ENCODE measurements at places on chromosomes 4 and X.

- DNase-seq = no peak
Observed at GRCh38 chr4:168537086-168537485, 40.2 kb downstream of the PALLD start.

GRCh38 chr4:41160856-41161255 is 53.5 kb downstream of the APBB2 start:
- no peak for DNase-seq

- DNase-seq = peak; percentile 64
Observed at GRCh38 chr4:128653527-128654444, 155.7 kb upstream of the JADE1 start.

DNA sequence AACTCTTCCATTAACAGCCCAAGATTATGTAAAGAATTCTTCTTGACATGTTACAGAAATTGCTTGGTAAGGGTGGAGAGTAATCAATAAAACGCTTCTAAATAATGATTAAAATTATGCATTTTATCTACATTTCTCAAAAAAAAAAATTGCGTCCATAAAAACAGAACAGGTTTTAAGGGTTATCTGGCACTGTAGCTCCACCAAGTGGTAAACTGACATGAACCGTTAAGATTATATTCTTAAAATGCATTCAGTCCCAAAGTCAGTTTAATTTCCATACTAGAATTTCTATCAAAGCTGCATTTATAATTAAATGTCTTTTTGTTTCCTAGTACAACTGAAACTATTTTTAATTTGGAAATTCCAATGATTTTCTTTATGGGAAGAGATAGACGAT is 214.0 kb upstream of the UGT8 start:
- DNase-seq = no peak

- DNase-seq = no peak
Observed at GRCh38 chr4:145045180-145045579, 52.8 kb downstream of the ANAPC10 start.

GRCh38 chr4:78865451-78865850 is 73.8 kb downstream of the PAQR3 start:
- DNase-seq = no peak

- DNase-seq = no peak
Observed at GRCh38 chrX:69896046-69896445, 153.7 kb downstream of the AWAT2 start.

DNA sequence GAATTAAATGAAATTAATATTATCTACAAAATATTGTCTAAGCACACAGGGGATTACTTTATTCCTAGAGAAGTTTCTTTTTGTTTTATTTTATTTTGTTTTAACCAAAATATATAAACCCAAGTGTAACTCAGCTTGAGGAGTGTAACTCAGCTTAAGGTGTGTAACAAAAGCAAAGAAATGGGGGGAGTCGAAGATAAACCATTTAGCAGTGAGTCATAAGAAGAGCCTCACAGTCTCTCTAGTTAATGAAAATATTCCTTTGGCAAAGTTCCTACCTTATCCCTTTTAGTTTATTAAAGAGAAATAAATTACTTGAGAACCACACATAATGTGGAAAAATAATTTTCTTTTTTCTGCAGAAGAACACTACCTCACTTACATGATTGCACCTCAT is 261.8 kb downstream of the KCTD8 start:
- no peak for DNase-seq

- no peak for DNase-seq
Observed at GRCh38 chrX:39592776-39593175, 505.0 kb downstream of the BCOR start.

GRCh38 chr4:139403462-139403861 is 50.5 kb upstream of the RAB33B start:
- no peak for DNase-seq

DNA sequence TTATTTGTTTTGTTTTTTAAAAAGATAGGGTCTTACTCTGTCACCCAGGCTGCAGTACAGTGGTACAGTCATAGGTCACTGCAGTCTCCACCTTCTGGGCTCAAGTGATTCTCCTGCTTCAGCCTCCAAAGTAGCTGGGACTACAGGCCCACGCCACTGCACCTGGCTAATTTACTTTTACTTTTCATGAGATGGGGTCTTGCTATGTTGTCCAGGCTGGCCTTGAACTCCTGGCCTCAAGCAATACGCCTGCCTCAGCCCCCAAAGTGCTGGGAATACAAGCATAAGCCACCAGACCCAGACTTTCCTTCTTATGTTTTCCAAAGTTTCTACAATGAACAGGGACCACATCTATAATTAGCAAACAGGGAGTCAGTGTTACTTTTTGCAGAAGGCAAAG is 37.9 kb upstream of the MXD4 start:
- no peak for DNase-seq

- DNase-seq = no peak
Observed at GRCh38 chrX:111695297-111695880, 14.4 kb downstream of the ALG13 start.

DNA sequence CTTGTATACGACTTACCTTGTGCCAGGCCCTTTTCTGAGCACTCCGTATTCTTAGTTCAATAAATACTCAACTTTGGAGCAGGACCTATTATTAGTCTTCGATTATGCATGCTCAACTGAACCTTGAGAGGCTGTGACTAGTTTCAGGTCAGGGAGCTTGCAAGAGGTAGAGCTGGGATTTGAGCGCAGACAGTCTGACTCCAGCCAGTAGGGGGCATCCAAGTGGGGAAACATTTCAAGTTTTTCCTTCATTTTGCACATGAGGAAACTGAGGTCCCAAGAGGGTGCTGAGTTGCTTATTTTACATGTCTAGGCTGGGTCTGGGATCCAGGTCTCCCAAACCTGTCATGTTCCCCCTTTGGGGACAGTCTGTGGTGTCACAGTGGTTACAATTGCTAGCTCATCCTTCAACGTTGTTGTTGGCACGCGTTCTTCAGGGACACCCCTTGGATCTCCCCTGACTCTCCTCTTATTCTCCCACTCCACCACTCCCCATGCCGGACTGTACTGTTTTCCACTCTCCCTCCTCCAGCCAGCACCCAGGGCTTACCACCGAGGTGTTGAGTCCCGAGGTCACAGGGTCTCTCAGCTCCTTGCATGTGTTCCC is 6.7 kb upstream of the PRICKLE3 start:
- no peak for DNase-seq

DNA sequence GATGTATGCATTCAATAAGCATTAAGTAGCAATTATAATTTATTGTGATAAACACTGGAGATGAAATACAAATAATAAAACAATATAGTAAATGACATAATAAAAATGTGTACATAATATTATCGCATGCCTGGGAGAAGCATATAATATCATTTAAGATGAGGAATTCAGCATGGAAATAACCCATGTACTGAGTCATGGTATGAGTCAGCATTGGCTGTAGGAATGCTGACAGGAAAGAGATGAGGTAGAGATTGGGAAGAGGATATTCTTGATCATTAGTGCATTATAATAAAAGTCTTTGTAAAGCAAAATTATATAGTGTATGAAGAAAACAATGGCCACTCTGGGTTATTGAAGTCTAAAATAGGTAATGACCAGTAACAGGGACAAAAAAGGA is 82.8 kb downstream of the MAGEB10 start:
- DNase-seq = peak; percentile 23

- DNase-seq = no peak
Observed at GRCh38 chrX:129825746-129826505, 17.8 kb downstream of the ZDHHC9 start.

- peak; percentile 25 for DNase-seq
Observed at GRCh38 chrX:74535408-74536151, 78.8 kb downstream of the RLIM start.

DNA sequence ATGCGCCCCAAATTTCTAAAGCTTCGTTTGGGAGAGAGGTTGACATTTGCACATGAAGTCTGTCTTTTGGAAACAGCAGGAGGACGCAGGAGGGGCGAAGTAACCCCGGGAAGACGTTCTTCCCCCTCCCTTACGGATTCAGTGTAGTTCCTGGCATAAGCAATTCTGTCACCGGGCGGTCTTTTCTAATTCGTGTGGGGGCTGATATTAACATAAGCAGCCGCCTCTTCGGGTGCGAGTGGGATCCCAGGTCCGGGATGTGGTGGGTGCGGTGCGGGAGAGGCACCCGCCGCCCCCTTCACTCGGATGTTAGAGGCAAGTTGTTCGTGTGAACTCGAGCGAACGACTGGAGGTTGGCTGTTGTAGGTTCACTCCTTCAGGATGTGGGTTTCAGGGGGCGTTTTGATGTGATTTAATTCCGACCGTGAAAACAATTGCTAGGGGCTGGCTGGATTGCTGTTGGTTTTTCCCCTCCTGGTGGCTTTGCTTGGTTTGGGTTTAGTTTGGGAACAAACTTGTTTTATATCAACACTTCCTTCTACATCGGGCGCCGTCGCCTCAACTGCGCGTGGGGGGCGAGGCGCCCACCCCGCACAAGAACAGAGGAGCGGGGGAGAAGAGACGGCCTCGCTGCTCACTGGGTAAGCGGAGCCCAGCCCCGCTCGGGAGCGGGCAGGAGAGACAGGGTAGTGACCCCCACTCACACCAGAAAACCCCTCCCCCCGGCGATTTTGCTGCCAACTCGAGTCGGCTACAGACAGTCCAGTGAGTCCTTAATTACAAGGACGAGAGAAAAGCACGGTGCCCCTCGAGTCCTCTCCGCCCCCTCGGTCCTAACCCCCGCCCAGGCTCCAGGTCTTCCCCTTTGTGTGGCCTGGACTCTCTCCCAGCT is 2.9 kb upstream of the LEF1 start:
- no peak for DNase-seq

DNA sequence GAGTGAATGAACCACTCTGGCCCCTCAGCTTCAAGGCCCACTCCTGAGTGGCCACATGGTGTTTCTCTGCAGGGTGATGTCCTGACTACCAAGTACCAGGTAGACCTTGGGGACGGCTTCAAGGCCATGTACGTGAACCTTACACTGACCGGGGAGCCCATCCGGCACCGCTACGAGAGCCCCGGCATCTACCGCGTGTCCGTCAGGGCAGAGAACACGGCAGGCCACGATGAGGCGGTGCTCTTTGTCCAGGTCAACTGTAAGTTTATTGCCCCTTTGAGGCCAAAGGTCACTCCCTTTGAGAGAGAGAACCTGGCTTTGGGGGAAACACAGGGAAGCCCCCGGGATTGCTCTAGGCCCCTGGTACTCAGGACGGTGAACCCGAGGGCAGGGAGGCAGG is 216.0 kb downstream of the AFAP1 start:
- DNase-seq = no peak

GRCh38 chr4:99079625-99080295 is 8.8 kb downstream of the ADH5 start:
- DNase-seq = no peak

DNA sequence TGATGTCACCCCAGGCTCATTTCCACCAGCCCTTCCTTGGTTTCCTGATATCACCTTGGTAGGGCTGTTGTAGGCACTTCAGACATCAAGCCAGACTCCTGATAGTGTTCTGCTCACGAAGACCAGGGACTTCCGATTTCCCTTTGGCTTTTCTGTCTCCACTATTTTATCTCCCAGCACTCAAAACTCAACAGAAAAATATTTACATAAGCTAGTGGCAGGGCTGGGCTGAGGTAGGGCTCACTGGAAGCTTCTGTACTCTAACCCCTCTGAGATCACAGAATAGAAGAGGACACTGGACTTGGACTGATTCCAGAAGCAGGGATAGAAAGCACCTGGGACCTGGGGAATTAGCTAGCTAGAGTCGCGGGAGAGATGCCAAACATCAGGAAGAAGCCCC is 34.4 kb upstream of the EFNB1 start:
- DNase-seq = no peak

DNA sequence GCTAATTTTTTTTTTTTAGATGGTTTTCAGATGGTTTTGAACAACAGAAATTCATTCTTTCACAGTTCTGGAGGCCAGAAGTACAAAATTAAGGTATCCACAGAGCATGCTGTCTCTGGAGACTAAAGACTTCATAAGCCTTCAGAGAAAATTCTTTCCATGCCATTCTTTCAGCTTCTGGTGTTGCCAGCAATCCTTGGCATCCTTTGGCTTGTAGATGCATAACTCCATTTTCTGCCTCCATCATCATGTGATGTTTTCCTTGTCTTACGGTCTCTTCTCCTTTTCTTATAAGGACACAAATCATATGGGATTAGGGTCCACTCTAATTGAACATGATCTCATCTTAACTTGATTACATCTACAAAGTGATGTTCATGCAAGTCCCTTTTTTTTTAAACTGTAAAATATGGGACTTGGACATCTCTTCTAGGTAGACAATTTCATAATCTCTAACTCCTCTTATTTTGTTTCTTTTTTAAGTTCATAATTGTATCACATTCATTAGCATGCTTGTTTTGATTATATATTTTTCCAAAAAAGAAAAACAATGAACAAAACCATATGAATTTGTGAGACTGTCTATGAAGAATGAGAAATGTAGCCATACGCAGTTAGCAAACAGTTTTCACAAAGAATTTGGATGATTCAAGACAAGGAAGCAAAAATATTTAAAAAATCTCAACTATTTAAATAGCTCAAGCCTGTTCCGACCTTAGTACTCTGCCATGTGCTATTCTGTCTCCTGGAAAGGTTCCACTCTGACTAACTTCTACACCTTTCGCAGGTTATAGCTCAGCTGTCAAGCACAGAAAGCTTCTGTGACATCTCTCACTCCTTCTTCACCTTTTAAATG is 53.1 kb upstream of the GIMD1 start:
- DNase-seq = no peak

DNA sequence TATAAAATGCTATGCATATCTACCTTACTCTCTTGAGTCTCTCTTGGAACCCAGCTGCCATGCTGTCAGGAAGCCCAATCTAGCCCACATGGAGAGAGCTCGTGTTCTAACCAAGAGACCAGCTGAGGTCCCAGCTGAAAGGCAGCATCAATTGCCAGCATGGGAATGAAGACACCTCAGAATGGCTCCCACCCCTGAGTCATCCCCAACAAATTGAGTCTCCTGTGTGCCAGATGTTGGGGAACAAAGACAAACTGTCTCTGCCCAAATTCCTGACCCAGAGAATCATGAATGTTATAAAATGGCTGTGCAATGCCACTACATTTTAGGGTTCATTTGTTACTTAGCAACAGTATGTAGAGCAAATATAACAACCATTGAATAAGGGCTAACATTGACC is 105.2 kb upstream of the STX18 start:
- DNase-seq = no peak

- DNase-seq = no peak
Observed at GRCh38 chrX:79556800-79557199, 189.7 kb upstream of the ITM2A start.

- DNase-seq = no peak
Observed at GRCh38 chr4:180153587-180153986, 2089.6 kb upstream of the TENM3 start.

DNA sequence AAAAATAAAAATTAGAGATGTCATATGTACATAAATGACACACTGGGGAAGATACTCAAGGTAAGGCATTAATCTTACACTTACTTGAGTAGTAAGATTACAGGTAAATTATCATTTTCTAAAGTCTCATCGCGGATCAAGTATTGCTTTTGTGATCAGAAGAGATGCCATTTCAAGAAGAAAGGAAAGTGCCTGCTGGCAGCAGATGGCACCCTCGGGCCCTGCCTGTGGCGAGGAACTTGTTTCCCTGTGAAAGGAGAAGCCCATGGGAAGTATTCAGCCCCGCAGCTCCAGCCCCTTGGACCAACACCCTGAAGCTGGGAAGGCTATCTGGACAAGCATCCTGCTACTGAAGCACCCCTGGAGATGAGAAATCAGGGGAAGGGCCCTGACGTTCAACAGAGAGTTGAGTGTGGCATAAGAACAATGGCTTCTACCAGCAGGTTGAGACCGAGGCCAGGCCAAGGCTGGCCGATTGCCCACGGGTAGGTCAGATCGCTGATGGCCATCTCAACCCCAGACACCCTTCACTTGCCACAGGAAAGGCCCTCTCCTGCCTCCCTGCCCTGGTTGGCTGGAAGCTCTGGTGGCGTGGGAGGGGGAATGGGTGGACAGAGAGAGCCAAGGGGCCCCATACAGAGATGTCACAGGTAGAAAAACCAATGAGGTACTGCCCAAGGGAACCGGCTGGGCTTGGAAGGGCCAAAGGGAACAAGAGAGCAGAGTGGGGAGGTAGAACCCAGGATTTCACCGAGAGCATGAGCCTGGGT is 18.8 kb upstream of the MXD4 start:
- DNase-seq = no peak

Measured in skeletal muscle cell (primary cell).